LHCN-M2 (cell line): ENCODE measurements at places on chromosomes 3 and 15.

- DNase-seq: no peak
Observed at GRCh38 chr3:170077361-170077760, 39.6 kb downstream of the GPR160 start.

DNA sequence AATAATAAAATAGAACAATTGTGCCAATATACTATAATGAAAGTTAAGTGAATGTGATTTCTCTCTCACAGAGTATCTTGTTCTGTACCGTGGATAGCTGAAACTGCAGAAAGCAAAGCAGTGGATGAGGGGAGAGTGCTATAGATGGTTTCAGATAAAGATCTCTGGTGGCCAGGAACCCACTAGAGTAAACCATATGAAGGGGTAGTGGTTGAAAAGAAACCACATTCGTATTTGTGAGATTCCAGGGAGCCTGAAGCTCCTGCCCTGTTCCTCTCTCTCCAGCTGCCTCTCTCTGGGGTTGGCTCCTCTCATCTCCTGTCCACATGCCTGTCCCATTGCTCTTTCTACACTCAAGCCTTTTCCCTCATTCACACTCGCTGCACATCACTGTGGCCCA is 8.9 kb downstream of the ABHD17C start:
- no peak for DNase-seq

GRCh38 chr15:52010633-52011595 is 8.1 kb upstream of the MAPK6 start:
- peak; percentile 90 for DNase-seq

DNA sequence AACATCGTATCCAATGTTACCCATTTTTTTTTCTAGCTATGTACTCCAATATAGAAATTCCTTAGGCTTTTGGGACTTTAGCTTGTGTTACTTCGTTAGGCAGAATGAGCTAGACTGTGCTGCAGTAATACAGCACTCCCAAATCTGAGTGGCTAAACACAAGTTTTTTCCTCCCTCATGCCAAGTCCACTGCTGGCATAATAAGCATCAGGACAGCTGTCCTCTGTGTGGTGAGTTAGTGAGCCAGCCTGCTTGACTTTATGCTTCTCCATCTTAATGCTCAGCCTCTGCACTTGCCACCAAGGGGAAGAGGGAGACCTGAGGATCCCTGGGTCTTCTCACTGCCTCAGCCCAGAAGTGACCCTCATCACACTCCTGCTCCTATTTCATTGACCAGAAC is 18.2 kb upstream of the ACOX2 start:
- DNase-seq: no peak

DNA sequence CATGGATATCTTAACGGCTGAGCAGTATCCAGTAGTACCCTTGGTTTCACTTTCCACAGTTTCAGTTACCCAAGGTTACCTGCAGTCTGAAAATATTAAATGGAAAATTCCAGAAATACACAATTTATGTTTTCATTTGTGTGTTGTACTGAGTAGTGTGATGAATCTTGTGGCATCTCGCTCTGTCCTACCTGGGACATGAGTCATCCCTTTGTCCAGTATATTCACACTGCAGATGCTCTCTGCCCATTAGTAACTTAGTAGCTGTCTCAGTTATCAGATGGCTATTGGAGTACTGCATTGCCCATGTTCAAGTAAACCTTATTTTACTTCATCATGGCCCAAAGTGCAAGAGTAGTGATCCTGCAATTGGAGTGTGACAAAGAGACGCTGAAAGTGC is 26.1 kb downstream of the GASK1A start:
- no peak for DNase-seq

DNA sequence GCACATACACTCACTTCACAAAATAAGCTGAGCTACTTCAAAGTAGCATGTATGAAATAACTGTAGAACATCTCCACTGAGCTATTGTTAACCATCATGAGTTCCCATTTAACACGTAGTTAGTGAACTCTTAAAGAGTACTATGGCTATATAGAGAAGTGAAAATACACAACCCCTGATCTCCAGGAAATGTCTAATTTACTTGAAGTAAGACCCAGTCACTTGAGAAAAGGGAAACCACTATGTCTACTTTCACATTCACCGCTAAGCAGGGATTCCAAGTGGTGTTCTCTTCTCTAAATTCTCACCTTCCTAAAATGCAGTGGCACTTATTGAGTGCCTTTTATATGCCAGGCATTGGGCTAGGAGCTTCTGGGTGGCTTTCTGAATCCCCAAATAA is 35.0 kb upstream of the COLQ start:
- DNase-seq: no peak

GRCh38 chr3:31043184-31043819 is 148.8 kb upstream of the GADL1 start:
- DNase-seq: peak; percentile 29

- DNase-seq: peak; percentile 18
Observed at GRCh38 chr3:25493246-25493645, 65.2 kb downstream of the RARB start.
